Hematopoietic multipotent progenitor cell (in vitro differentiated cells): ENCODE measurements at places on chromosomes 12 and 14. TPM values are rescaled to one million over a fixed set of nuclear protein-coding genes. Genes with fewer than 3 reads are reported as not detected.

- no peak for DNase-seq
Observed at GRCh38 chr12:112664569-112664968, 127.0 kb upstream of the RPH3A start.

DNA sequence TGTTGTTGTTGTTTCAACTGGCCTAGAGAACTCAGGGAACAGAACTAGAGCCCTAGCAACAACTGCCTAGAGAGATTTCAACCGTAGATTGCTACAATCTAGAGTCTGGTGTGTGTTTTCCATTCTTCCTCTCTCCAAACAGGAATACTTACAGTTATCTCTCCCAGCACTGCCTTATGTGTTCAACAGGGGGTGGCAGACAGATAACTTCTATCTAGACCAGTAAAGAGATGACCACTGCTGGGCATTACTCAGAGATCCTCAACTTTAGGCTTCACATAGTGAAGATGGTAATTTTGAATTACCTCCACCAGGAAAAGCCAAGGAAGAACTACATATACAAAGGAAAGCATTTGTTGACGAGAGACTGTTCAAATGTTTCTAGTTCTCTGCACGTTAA lies 4.8 kb downstream of the TXNDC16 start:
- DNase-seq = no peak

- DNase-seq = no peak
Observed at GRCh38 chr14:92988786-92989755, 66.1 kb downstream of the CHGA start.

GRCh38 chr14:24971255-24971654 lies 78.7 kb downstream of the STXBP6 start:
- no peak for DNase-seq

Gene P2RX7
- total RNA-seq = 9.2 TPM
